ENCODE measurements at places on chromosomes 16 and 17. TPM values are rescaled to one million over a fixed set of nuclear protein-coding genes. Genes with fewer than 3 reads are reported as not detected.

The CDH1 gene
- total RNA-seq = 237 TPM

The CA5A gene
- total RNA-seq = not detected

The OR4D1 gene
- total RNA-seq = 0.15 TPM

DNA sequence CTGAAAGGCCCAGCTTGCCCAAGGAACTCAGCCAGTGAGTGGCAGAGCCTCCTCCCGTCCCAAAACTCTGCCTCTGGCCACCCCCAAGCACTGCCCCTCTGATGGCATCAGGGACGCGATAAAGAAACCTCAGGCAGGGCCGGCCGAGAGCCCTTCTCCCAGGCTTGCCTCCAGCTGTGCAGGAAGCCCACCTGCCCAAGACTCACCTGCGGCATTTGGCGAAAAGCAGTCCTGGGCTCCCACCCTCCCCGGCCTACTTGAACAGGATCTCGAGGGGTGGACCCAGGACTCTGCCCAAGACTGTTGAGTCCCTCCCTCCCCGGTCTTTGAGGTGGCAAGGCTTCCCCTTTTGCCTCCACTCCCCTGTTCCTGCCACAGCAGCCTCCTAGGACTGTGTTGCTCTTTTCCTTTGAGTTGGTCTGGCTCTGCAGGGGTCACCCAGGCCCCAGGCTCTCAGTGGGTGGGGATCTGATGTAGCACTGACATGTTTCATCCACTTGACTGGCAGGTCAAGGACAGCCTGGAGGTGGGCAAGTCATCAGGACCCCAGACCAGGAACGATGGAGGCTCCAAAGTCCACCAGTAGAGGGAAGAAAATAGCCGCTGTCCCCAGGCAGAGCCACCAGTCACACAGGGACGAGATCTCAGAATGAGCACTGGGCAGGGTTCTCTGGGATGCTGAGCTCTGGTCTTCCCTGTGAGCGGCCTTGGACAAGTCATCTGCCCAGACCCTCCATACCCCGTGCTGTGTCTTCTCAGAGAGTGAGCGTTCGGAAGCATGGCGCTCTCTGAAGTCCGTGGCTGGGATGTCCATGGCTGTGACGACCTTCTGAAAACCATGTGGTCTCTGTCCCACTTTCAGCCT, 111.0 kb upstream of the TNRC6C start:
- no peak for DNase-seq

DNA sequence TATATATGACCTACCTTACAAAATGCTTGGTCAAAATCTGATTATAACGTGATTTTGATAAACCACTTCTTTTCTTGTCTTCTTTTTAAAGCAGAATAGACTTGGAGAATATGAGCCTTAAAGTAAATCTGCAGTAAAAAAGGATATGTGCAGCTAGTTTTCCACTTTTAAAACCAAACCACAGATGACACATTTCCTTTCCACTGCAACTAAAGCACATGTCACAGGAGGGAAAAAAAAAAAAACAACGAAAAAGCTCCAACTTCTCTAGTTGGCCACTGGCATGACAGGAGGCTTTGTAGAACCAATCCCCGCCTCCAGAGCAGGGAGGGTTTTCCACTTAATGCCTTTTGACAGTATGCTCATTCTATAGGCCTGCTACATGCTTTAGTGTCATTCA, at the start of gene EVI2A:
EVI2A (minus strand) TSS at position 142 of the 400 bp plus-strand sequence. CDS start 2,609 bp downstream, outside the sequence.
- no peak for DNase-seq

DNA sequence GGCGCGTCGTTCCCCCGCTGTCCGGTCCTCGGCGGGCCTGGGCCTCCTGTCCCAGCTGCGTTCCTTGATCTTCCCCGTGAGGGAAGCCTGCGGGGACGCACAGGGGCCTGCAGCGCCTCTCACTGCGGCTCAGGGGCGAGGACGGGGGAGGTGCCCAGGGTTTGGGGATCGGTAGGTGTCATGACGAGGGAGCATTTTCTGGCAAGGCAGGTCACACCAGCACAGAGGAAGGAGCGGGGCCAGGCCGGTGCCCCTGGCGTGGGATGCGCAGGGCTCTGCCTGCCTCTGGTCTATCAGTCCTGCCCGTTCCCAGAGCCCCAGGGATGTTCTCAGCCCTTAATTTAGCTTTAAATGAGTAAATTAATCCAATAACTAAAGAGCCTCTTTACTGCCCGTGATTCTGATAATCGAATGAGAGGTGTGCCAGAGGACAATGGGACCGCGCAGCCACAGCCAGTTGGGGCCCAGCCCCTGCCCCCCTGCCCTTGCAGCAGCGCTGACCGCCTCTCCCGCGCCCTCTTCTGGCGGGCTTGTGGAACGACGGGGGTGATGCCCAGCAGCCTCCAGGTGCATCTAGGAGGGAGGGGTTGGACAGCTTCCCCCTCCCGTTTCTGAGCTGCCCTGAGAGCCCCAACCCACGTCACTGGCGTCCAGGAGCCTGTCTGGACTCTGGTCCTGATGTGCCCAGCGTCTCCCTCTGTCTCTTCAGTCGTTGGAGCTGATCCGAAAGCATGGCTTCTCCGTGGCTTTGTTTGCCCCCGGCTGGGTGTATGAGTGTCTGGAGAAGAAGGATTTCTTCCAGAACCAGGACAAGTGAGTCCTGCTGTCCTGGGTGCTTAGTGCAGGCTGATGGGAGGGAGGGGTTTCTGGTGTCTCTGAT, 7.9 kb downstream of the ENGASE start:
- peak; percentile 87 for DNase-seq

- peak; percentile 19 for DNase-seq
Observed at GRCh38 chr17:16887523-16888095, 84.3 kb downstream of the TNFRSF13B start.

GRCh38 chr16:4244254-4245076, 2.6 kb upstream of the SRL start:
- peak; percentile 62 for DNase-seq

GRCh38 chr17:14311981-14312380, 11.1 kb downstream of the HS3ST3B1 start:
- DNase-seq = peak; percentile 19

DNA sequence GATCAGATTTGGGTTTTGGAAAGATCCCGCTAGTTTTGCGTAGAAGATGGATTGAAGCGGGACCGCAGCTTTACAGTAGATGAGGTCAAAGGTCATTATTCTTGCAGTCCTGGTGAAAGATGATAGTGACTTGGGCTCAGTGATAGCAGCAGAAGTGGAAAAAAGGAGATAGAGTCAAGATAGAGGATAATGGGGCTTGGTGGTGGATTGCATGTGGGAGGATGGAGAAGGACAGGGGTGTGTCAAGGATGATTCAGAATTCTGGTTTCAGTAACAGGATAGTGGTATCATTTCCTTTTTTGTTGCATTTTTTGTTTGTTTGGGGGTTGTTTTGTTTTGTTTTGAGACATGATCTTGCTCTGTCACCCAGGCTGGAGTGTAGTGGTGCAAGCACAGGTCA, 28.7 kb downstream of the CHD9NB start:
- DNase-seq = no peak

DNA sequence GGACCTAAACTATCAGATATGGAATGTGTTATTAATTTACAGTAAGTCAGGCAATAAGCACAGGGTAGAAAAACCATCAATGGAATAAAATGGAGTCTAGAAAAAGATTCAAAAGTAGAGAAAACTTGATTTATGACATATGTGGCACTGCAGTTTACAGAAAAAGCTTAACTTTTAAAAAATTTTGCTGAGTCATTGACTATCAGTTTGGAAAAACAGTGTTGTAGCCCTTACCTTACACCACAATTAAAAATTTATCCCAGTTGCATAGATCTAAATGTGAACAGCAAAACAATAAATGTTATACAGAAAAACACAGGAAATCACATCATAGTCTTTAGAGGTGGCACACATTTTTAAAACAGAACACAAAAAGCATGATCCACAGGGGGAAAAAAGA, 108.5 kb downstream of the USP22 start:
- DNase-seq = no peak

DNA sequence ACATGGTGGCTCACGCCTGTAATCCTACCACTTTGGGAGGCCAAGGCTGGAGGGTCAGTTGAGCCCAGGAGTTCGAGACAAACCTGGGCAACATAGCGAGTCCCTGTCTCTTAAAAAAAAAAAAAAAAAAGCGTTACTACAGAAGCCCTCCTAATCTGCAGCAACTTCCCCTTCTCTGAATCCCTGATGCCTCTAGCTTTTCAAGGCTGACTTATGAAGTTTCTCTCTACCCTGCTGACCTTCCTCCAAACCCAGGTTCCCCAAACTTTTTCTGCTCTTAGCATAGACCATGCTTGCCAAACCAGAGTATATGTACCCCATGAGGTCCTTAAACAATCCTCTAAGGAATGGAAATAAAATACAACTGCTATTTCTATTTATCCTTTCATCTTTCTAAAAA, 16.4 kb downstream of the LYRM1 start:
- no peak for DNase-seq

GRCh38 chr17:80352991-80353665, 61.8 kb upstream of the ENDOV start:
- DNase-seq = no peak

DNA sequence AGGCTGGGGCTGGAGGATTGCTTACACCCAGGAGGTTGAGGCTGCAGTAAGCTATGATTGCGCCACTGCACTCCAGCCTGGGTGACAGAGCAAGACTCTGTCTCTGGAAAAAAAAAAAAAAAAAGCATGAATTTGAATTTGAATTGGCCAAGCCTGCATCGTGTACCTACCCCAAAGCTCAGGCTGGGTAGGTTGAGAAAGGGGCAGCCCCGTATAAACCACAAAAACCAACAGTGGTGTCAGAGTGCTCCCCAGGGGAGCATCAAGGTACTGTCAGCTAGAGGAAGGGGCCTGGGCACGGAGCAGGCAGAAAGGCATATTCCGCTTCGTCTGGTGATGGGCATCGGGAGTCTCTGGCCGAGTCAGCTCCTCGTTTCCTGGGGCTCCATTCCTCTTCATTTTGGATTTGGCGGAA, 40.9 kb downstream of the RAP1GAP2 start:
- no peak for DNase-seq

DNA sequence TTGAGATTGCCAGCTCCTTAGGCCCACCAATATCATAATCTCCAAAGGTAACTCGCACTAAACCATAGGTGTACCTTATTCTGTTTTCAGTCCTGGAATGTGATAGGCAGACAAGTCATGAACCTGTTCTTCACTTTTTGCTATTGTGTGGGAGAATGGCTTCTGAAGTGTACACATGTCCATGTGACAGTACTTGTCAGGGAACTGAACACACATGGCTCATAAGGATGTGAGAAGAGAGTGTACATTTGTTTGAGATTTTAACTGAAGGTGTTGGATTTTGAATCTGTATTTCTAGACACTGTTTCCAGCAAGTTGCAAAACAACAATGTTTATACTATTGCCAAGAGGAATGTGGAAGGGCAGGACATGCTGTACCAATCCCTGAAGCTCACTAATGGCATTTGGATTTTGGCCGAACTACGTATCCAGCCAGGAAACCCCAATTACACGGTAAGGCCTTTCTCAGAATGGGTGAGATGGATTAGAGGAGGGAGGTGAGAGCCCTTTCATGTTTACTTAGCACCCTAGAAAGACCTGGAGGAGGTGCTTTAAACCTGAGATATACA, 14.5 kb upstream of the RASL10B start:
- no peak for DNase-seq

DNA sequence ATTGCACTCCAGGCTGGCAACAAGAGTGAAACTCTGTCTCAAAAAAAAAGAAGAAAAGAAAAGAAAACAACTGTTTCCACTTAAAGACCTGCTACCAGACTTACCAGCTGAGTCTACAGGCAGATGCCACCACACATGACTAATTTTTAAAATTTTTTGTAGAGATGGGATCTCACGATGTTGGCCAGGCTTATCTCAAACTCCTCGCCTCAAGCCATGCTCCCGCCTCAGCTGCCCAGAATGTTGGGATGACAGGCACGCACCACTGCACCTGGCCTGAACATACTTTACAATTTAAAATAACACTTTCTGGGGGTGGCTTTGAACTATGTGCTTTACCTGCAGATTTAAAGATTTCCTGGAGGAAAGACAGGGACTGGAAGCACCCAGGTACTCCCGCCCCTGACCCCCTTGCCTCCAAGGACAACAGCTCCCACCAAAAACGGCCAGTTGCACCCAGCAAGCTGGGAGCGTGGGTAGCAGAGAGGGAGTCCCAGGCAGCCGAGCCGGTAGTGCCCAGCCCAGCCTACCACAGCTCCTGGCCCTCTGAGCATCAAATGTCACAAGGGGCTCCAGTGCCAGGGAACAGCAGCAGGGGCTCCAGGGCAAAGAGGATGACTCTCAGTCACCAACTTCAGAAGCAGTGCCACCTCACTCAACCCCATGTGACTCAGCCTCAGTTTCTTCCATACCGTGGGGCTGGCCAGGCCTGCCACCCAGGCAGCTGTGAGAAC, 262.9 kb downstream of the PARN start:
- DNase-seq = no peak

DNA sequence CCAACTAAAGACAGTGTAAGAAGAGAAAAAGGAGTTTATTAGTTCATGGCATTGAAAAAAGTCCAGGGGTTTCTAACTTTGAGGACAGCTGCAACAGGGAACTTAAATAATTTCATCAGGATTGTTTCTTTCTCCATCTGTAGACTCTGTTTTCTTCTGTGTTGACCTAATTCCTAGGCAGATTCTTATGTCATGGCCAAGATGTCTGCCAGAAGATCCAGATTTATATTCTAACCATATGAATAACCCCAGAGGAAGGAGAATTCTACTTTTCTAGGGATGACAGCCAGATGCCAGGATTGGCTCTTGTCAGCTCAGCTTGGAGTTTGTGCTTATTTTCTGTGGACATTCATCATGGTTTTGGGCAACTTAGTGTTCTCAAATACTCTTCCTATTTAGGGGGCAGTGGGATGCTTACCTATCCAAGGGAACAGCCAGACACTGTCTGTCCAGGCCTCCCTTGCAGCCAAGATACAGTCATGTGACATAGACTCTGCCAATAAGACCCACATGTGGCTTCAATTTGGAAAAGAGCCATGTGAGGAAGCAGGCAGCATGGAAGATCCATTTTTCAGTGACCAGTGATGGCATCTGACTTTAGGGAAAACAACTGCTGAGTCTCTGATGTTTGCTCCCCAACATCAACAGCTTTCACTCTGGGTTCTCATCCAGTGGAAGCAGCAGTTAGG, 18.2 kb downstream of the PCTP start:
- no peak for DNase-seq

- DNase-seq = peak; percentile 82
Observed at GRCh38 chr17:43020789-43021740, 1.1 kb downstream of the VAT1 start.

GRCh38 chr16:88758944-88759244, 26.1 kb downstream of the PIEZO1 start:
- no peak for DNase-seq

GRCh38 chr16:84922351-84923120, 88.8 kb downstream of the ZDHHC7 start:
- no peak for DNase-seq

Measured in H9 (cell line).